Stimulated activated CD8-positive, alpha-beta memory T cell treated with anti-CD3 and anti-CD28 coated beads, Interleukin-4, amount 100 ng/mL, for 24 hours (primary cell): ENCODE measurements at places on chromosomes 6 and 20.
A peak's percentile ranks its signal among the peaks of the same experiment; 100 is the strongest.

DNA sequence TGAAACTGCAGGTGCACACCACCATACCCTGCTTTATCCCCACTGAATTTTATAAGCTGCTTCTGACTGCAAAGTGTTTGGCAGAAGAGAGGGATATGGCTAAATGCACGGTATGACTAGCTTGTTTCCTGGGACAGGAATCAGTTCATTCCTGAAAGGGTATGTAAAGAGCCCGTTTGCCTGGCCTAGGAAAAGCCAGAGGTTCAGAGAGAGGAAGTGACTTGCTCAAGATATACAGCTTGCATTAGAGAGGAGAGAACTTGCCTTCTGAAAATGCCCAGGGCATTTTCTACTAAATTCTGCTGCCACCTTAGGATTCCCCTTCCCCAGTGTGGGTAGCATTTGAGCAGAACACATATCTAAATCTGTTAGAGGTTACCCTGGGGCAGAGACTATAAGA lies 683 bp upstream of the GCNT2 start:
- DNase-seq = no peak

GRCh38 chr6:168507730-168508129 lies 66.7 kb downstream of the SMOC2 start:
- DNase-seq = no peak

GRCh38 chr6:135994857-135995544 lies 143.5 kb downstream of the PDE7B start:
- no peak for DNase-seq

- DNase-seq = no peak
These were observed 332.1 kb downstream of the UTRN start for GRCh38 chr6:144617191-144617590.

DNA sequence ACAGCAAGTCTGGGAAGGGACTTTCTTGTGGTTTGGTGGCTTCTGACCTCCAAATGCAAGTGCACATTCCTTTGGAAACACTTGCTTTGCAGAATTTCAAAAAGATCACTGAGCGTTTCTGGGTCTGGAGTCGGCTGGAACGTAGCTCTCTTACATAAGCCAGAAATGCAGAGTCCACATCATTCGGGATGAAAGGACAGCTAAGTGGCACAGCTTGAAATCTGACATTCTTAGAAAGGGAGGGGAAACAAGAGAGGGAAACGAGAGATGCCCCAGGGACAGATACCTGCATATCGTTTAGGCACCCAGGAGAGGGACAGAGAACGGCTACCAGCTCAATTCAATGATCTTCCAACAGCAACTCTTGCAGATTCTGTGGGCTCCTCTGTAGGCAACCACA lies 118.7 kb downstream of the NFATC2 start:
- DNase-seq = no peak

GRCh38 chr6:43809417-43810305 lies 39.6 kb downstream of the VEGFA start:
- DNase-seq = no peak

DNA sequence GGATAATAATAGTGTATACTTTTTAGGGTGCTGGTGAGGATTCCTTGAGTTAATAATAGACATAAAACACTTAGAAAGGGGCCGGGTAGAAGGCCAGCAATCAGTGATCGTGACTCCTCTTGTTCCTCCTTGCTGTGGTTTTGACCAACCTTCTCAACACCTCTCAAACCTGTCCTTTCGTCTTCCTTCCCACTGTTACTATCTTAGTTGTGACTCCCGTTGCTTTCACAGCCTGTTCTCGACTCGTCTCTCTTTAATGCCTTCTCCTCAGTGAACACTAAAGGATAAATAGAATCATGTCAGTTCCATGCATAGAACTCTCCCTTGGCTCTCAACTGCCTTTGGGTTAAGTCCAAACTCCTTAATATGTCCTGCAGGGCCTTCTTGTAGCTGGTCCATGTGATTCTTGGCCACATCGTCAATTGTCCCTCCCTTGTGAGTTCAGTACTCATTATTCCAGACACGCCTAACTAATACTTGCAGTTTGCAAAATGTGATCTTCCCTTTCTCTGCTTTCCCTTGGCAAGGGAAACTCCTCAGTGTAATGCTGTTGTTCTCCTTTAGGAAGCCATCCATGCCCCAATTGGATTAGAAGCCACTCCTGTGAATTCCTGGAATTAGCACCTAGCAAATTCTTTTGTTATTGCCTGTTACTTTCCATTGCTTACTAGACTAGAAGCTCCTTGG lies 164.9 kb downstream of the UTRN start:
- DNase-seq = no peak

GRCh38 chr20:49729780-49730179 lies 16.1 kb upstream of the B4GALT5 start:
- DNase-seq = no peak

DNA sequence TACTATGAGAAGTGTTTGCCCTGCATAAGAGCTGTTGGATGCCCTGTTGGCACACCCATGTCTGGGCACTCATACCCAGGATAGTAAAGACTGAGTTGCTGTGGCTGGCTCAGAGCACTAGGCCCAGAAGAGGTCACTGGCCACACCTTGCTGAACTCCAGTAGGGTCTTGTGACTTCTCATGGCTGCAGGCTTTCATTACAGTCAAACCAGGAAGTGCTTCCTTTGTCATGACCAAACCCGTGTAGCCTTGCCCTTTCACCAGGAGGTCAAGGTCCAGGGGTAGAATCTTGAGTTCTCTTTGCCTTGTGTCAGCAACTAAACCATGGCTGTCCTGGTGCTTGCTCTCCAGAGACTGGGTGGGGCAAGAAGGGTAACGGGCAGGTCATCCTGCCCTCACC lies 49.5 kb downstream of the CD164 start:
- DNase-seq = no peak

- peak; percentile 54 for DNase-seq
These were observed 70.9 kb downstream of the STK35 start for GRCh38 chr20:2172305-2173175.

DNA sequence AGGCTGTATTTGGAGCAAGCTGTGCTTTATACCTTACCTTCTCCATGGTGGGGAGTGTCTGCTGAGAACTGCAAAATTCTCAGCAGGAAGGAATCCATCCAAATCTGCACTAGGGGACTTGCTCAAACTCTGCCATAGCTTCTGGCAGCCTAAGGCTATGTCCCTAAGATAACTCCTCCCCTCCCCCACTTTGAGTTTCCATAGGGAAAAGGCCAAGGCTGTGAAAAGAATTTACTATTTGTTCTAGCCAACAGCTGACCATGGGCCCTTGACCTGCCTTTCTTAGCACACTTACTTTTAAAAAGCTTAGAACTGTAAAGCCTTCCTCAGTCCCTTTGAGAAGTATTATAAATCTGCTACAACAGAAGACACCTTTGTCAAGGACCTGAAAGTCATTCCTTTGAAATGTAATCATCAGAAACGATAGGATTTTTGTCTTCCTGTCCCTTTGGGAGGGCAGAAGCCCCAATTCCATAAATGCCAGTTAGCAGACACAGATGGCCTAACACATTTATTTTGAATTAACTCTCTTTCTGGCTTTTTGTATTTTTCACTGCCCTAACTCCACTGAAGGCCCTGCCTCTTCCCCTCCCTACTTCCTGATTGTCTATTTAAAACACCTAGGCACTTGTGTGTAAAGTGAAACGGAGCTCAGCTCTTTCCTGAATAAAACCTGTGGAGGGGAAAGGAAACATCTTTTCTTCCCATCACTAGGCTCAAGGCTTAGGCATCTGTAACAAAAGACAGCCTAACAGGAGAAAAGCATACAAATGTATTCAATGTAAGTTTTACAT lies 157.1 kb downstream of the AKAP7 start:
- DNase-seq = no peak

GRCh38 chr6:11194356-11195218 lies 37.9 kb downstream of the NEDD9 start:
- DNase-seq = no peak

DNA sequence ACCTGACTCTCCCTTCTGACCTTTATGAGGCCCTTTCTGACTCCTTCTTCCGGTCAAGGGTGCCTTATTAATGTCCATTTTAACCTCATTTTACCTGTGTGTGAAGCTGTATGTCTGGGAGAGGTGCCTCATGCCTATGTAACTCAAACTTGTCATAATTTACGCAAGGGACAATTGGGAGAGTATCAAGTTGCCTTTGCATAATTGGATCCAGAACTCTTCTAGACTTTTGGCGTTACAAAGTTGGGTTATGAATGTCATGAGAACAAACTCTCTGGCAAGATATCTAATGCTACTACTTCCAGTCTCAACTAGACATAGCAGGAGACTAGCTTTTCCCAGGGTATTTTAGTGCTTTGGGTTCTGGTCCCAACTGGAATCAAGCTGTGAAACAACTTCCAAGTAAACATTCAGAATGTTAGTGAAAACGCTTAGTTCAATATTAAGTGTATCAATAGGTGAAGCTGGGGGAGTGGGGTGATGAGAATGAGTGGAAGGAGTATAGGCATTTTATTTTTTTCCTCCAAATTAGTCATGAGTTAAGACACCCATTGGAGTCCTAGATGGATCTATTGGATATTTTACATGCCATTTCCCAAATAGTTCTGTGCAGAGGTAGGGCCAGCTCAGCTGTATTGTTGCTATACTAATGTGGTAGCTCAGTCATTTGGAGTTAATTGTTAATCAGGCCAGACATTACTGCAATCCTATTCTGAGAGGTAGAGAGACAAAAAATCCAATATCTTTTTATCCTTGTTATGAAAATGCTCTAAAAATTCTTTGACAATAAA lies 159.9 kb downstream of the TFAP2B start:
- DNase-seq = no peak

GRCh38 chr6:10585209-10585845 lies 64.2 kb downstream of the GCNT2 start:
- no peak for DNase-seq

- DNase-seq = no peak
These were observed 171.8 kb upstream of the RNF24 start for GRCh38 chr20:4187147-4187546.

- DNase-seq = no peak
These were observed 1.2 kb downstream of the RAB44 start for GRCh38 chr6:36698871-36699271.

GRCh38 chr6:158367816-158368215 lies 55.6 kb downstream of the TULP4 start:
- DNase-seq = no peak

DNA sequence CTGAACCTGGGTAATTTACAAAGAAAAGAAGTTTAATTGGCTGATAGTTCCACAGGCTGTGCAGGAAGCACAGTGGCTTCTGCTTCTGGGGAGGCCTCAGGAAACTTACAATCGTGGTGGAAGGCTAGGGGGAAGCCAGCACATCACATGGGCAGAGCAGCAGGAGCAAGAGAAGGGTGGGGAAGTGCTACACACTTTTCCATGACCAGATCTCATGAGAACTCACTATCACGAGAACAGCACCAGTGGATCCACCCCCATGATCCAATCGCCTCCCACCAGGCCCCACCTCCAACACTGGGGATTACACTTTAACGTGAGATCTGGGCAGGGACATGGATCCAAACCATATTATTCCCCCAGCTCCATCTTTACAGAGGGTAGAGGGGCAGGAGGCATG lies 166.4 kb downstream of the NFATC2 start:
- no peak for DNase-seq
